Aorta (tissue), 5 donors: ENCODE measurements at places on chromosomes 2 and 18. TPM values are rescaled to one million over a fixed set of nuclear protein-coding genes. Genes with fewer than 3 reads are reported as not detected.

IL1R2 gene
- 3.3 TPM for total RNA-seq

- DNase-seq = no peak
Observed at GRCh38 chr2:121038891-121039616, 245.9 kb downstream of the TFCP2L1 start.

PSMG2 gene
- total RNA-seq = 53.9 TPM

DNA sequence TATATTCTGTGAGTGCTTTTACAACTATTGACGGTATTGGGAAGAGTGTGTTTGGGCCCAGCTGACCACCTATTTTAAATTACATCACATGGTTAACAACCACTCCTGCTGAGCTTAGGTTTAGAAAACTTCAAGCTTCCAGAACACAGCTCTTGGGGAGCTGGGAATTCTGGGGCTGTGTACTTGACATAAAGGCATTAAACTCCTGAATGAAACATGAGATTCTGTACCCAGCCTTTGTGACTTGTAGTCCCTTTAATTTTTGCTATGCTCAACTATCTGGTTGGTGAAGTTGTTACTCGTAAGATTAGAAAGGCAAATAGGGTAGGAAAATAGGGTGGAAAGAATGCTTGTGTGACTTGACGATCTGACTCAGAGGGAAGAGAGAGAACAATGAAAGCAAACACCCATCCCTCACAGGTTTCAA, 66.9 kb downstream of the LTBP1 start:
- no peak for DNase-seq

DNA sequence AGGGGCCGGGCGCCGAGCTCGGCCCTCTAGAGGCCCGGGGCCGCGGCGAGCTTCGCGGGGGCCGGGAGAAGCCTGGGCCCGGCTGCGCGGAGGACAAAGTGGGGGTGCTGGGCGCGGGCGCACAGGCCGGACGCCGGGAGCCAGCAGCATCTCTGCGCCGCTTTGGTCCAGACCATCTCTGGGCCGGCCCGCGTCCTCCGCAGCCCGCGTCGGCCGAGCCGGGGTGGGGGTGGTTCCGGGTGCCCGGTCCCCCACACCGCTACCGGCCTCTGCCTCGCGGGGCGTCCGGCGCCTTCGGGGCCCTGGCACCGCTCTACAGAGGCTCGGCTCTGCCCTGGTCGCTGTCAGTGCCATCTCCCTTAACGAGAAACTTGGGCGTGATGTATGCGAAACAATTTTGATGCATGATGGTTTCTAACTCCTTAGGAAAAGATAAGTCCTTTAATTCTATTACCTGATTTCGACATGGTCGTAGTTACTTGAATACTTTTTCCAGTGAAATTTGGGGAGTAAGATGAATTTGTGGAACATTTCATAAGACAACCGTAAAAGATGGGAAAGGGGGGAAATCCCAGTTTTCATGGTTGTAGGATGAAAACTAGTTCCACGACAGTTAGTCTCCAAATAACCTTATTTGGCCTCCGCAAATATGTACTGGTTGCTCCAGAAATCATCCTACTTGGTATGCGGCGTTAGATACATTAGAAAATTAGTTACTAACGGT, 562 bp downstream of the TWSG1 start:
- DNase-seq = peak; percentile 84

GRCh38 chr2:218430721-218431120, 11.8 kb downstream of the VIL1 start:
- peak; percentile 35 for DNase-seq

- no peak for DNase-seq
Observed at GRCh38 chr18:36314098-36314497, 16.6 kb downstream of the FHOD3 start.

GRCh38 chr2:217055624-217056023, 195.8 kb upstream of the TNP1 start:
- DNase-seq = no peak

FABP1 gene
- total RNA-seq = not detected

DNA sequence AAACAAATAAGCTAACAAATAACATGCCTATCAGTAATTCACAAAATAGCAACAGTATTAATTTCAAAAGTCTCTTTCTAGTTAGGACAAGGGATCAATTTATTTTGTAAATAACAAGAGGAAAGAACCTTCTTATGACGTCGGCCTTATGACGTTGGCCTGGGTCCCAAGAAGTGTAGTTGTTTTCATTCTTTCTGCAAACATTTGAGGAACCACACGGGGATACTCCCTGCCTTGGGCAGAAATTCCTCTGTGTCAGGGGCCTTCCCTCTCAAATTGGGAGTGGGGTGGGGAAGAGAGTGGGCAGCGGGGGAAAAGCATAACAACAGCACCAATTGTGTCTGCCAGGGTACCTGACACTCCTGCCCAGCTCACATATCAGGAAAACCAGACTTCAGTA, 1.3 kb downstream of the CCDC68 start:
- no peak for DNase-seq

- no peak for DNase-seq
Observed at GRCh38 chr2:27427863-27428212, 593 bp upstream of the NRBP1 start.

LBX2 gene
- 0.75 TPM for total RNA-seq

BMP10 gene
- not detected for total RNA-seq

MOGAT1 gene
- total RNA-seq = not detected

DNA sequence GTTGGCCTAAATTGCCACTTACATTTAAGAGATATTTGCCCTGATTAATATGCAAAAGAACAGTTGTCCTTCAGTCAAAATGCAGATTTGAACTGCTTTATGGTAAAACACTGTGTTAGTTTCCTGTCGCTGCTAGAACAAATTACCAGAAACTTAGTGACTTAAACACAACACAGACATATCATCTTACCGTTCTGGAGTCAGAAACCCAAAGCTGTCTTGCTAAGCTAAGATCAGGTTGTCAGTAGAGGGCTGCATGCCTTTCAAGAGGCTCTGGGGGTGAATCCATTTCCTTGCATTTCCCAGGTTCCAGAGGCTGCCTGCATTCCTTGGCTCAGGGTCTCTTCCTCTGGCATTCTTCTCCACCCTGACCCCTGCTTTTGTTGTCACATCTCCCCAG, 149.5 kb downstream of the FAM161A start:
- no peak for DNase-seq

GRCh38 chr2:98212092-98213000, 125.4 kb downstream of the VWA3B start:
- DNase-seq = no peak

GRCh38 chr18:63238693-63239075, 80.9 kb downstream of the BCL2 start:
- DNase-seq = no peak

GRCh38 chr2:53987336-53987921, 16.6 kb upstream of the PSME4 start:
- DNase-seq = no peak

GRCh38 chr2:13558368-13558767, 841.6 kb downstream of the TRIB2 start:
- DNase-seq = no peak

SKA1 gene
- total RNA-seq = 0.42 TPM

- no peak for DNase-seq
Observed at GRCh38 chr18:23812546-23813440, 123.5 kb downstream of the LAMA3 start.

GRCh38 chr2:133908171-133908570, 339.9 kb upstream of the NCKAP5 start:
- no peak for DNase-seq

DNA sequence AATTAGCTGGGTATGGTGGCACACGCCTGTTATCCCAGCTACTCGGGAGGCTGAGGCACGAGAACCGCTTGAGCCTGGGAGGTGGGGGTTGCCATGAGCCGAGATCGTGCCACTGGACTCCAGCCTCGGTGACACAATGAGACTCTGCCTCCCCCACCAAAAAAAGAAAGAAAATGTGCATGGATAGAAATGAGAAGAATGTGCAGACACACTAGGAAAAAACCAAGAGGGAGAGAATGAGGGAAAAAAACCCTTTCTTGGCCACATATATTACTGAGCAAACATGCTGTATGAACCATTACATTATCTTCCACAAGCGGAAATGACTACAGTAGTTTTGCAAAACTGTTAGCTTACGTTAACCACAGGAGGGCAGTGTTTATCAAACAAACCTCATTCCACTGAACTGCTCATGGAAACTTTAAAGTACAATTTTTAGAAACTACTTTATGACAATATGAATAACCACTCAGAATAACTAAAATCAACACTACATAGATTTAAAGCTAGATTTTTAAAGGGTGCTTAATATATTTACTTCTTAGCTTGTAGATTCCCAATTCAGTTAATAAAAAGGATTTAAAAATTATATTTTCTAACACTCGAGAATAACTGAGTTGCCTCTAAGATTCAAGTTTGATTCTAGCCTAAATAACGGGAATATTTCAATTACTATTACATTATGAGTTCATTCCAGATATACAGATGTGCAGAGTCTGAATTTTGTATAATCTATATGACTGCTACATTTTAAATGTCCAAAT, 26.4 kb downstream of the ASXL2 start:
- DNase-seq = no peak

GRCh38 chr2:96325884-96326255, 753 bp downstream of the ITPRIPL1 start:
- no peak for DNase-seq

IL37 gene
- total RNA-seq = not detected

ANKRD30BL gene
- not detected for total RNA-seq

MOCOS gene
- 1.7 TPM for total RNA-seq

- DNase-seq = no peak
Observed at GRCh38 chr2:216845426-216845825, 14.4 kb downstream of the TNP1 start.

- DNase-seq = no peak
Observed at GRCh38 chr18:647304-647703, 10.1 kb upstream of the TYMS start.

IL1A gene
- not detected for total RNA-seq

ATP5MC3 gene
- 89.7 TPM for total RNA-seq

DNA sequence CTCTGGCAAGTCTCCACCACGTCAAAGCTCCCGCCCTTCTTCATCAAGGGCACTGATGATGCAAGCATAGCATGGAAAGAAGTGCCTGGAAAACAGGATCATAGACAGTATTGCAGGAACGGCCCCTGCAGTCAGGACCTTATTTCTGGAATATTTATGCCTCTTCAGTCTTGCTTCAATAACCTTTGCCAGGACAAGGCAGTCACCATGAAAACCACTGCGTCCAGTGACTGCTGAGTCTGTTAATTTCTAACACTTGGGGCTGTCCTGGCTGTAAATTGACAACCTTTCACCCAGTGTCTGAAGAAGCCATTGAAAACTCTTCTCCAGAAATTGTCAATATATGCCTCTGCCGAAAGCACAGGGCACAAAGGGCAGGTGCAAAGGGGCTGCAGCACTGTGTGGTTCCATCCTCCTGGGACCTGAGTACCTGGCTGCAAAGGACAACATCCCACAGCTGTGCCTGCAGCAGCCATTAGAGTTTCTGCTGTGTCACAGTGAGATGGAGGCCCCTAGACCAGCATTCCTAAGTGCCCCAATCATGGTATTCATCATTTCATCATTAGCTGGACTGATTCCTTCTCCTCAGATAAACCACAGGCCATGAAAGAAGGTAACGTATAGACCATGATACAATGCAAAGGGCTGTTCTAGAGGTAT, 819.6 kb downstream of the RNF144A start:
- DNase-seq = no peak

PNKD gene
- 26.9 TPM for total RNA-seq

- no peak for DNase-seq
Observed at GRCh38 chr2:211093743-211094303, 537.4 kb downstream of the CPS1 start.

DNA sequence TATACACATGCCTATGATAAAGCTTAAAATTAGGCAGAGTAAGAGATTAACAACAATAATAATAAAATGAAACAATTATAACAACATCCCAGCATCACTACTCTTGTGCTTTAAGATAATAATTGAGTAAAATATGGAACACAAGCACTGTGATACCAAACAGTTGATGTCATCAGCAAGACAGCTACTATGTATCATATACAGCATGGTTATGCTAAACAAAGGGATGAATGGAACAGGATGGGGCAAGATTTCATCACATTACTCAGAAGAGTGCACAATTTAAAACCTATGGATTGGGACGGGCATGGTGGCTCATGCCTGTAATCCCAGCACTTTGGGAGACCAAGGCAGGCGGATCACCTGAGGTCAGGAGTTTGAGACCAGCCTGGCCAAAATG, 1221.0 kb downstream of the SUCLG1 start:
- no peak for DNase-seq

DNA sequence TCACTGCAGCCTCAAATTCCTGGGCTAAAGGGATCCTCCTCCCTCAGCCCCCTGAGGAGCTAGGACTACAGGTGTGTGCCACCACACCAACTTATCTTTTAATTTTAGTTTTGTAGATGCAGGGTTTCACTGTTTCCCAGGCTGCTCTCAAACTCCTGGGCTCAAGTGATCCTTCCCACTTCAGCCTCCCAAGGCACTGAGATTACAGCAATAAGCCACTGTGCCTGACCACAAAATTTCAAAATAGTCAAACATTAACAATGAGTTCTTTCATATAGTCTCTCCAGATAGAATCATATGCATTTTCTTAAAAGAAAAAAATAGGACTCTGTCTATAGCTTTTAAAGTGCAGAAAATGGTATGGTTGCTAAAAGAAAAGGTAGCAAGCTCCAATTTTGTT, 24.9 kb upstream of the PID1 start:
- DNase-seq = no peak

DNA sequence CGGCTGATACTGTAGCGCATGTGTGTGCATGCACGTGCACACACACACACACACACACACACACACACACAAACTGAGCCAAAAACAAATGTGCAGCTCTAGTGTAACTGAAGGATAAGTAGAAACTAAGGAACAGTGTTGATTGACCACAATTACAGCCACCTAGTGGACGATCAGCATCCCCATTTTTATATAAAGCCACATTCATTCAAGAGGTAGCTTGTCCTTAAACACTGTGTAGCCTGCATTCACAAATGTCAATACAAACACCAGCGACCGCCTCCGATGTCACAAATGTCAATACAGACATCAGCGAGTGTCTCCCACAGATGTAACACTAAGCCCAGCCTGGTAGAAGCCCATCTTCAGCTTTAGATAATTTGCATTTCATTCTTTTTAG, 167.4 kb downstream of the PTGR3 start:
- no peak for DNase-seq

DNA sequence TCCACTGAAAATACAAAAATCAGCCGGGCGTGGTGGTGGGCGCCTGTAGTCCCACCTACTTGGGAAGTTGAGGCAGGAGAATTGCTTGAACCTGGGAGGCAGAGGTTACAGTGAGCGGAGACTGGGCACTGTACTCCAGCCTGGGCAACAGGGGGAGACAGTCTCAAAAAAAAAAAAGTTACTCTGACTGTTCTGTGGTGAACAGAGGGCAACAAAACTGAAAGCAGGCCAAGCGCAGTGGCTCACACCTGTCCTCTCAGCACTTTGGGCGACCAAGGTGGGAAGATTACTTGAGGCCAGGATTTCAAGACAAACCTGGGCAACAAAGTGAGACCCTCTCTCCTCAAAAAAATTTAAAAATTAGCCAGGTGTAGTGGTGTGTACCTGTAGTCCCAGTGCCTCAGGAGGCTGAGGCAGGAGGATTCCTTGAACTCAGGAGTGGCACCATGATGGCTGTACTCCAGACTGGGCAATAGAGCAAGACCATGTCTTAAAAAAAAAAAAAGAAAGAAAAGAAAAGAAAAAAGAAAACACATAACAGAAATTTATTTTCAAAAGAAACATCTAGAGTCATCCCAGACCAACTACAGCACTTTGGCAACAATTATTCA, 13.6 kb upstream of the RTN4 start:
- DNase-seq = no peak

GRCh38 chr2:172586245-172586891, 30.5 kb downstream of the PDK1 start:
- no peak for DNase-seq

- DNase-seq = no peak
Observed at GRCh38 chr2:31371691-31372090, 42.9 kb downstream of the XDH start.
